Testis (tissue), 5 donors: ENCODE measurements at places on chromosomes 7 and 10. TPM values are rescaled to one million over a fixed set of nuclear protein-coding genes. Genes with fewer than 3 reads are reported as not detected.

The PIK3CG gene
- total RNA-seq, result 10.3 TPM

The GPR146 gene
- total RNA-seq, result 14.4 TPM

DNA sequence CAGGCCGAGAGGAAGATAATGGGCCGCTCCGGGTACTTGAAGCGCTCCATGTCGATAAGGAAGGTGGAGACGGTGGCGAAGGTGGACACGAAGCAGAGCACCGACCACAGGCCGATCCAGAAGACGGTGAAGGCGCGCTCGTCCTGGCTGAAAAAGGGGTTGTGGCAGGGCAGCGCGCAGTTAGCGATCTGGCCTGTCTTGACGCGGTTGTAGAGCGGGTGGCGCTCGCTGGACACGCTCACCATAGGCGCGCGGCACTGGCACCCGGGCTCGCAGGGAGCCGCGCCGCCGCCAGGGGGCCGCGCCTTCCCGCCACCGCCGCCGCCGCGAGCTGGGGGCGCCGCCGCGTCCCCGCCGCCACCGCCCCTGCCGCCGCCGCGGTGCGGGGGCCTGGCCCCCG, 1.6 kb downstream of the FZD8 start:
- peak; percentile 75 for DNase-seq

GRCh38 chr10:76628801-76629200, 1008.8 kb downstream of the KCNMA1 start:
- no peak for DNase-seq
